ENCODE measurements at places on chromosomes 2 and 18. TPM values are rescaled to one million over a fixed set of nuclear protein-coding genes. Genes with fewer than 3 reads are reported as not detected.
A peak's percentile ranks its signal among the peaks of the same experiment; 100 is the strongest.

DNA sequence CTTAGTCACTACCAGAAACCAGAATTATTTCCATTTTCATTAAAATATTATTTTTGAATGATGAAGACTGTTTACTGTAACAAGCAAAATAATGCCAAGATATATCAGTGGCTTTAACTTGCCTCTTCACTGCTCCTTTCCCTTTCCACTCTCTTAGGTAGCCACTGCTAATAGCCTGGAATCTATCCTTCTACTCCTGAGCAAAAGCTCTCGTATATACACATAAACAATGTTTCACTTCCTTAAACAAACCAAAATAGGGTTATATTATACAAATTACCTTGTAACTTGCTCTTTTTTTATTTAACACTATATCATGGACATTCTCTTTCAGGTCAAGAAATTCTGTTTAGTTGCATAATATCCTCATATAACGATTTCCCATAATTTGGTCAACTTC is 20.8 kb downstream of the IMMT start:
- DNase-seq, result no peak

DNA sequence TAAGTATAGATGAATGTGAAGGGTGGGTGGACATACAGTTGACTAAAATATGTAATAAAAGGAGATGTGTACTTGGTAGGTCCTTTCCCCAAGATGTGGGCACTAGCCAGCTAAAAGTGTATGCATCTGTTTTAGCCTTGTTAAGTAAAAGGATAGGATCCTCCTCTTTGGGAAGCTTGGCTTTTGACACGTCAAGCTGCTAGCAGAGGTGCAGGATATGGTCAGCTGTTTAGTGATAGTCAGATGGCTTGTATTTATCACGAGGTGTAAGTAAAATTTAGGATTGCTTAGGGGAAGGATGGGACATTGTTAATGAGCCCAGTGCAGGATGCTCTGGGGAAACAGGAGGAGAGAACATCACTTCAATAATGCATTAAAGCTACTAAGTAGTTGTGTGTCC is 1.5 kb downstream of the MFSD6 start:
- no peak for DNase-seq

GRCh38 chr2:179377296-179377695 is 112.7 kb upstream of the SESTD1 start:
- no peak for DNase-seq

- no peak for DNase-seq
These were observed at the start of gene GALNT5 for GRCh38 chr2:157257312-157258252. Gene GALNT5 (plus strand): TSS chr2:157257705. CDS start chr2:157258083, 378 bp downstream.

- no peak for DNase-seq
These were observed 12.5 kb downstream of the NPC1 start for GRCh38 chr18:23573626-23574431.

- no peak for DNase-seq
These were observed 10.4 kb upstream of the LRRFIP1 start for GRCh38 chr2:237616734-237617586.

GRCh38 chr18:78766651-78767533 is 212.7 kb upstream of the SALL3 start:
- no peak for DNase-seq

DNA sequence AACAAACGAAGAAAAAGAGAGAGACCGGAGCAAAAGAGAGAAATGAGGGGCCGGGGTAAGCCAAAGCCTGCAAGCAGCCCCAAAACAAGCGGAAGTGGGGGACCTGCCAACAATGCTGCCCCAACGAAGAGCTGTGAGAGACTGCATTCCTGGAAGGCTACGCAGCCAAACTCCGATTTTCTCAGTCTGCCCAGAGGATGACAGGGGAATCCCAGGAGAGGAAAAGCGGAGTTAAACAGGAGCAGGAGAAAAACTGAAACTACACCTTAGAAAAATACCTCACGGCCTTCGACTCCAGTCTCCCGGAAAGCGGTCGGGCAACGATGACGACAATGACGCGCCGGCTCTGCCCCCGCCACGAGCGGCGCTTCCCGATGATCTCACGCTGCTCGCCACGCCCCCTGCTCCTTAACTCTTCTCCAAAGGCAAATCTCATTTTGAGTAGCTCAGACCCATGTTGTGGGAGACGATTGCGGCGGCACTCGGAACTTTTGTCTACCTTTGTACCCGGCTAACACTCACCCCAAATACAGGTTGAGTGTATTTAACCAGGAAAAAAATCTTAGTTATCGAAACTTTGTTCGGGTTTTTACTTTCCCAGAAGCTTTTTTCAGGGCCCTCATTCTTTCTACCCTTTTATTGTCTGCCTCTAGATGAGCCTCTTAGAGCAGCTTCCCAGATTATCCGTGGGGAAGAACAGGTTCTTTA is at the start of gene C1D:
Gene C1D (minus strand): TSS at position 325 of the 708 bp plus-strand sequence. CDS start 15,694 bp downstream, outside the sequence.
- DNase-seq, result peak; percentile 62

- DNase-seq, result no peak
These were observed 478.7 kb upstream of the POU3F3 start for GRCh38 chr2:104375206-104375605.

GRCh38 chr2:113282747-113283533 is 4.2 kb upstream of the PAX8 start:
- peak; percentile 40 for DNase-seq

- no peak for DNase-seq
These were observed 93.9 kb downstream of the ACVR1 start for GRCh38 chr2:157782057-157782845.

DNA sequence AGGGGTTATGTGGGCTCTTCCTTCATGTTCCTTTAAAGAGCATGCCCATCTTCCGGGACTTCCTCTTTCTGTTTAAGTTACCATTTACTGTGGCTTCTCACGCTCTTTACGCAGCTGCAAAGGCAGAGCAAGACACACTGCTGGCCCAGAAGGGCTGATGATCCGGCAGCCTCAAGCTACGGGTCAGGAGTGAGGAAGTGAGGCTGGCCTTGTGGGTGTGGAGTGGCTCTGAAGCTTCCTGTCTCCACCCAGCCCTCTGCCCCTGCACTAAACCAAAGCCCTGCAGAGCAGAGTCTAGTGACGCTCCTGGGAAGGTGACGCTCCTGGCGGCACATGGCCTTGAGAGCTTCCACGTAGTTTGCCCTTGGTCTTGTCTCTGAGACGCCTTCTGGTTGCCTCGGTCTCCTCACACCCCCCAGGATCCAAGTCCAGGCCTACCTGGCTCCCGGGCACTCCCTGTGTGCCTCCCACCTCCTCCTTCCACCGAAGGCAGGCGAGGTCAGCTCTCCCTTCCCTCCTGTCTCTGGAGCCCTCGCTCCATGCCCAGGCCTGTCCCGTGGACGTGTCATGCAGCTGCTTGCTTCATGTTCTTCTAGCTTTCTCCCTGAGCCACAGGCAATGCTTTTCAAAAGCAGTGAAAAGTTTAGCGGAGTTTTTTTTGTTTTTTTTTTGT is 50.3 kb downstream of the ARL4C start:
- DNase-seq, result peak; percentile 85

The DCDC2C gene
- total RNA-seq, result 2.4 TPM

The SCYGR4 gene
- total RNA-seq, result not detected

The INPP5D gene
- total RNA-seq, result 21.7 TPM

The CCDC85A gene
- 15.0 TPM for total RNA-seq

The CXCR1 gene
- not detected for total RNA-seq

The RBKS gene
- total RNA-seq, result not detected

The OSR1 gene
- total RNA-seq, result 66.7 TPM

The UGT1A4 gene
- total RNA-seq, result not detected

The DTNA gene
- 7.3 TPM for total RNA-seq

All from ascending aorta (tissue), 2 donors.